OCI-M1 (cell line): ENCODE measurements at places on chromosomes 3 and 15.

GRCh38 chr3:122246199-122246598, 62.7 kb downstream of the CASR start:
- no peak for DNase-seq

- no peak for DNase-seq
These were observed 337.2 kb upstream of the ZNF385D start for GRCh38 chr3:22088204-22088603.

- DNase-seq = peak; percentile 65
These were observed 93.0 kb downstream of the NFKBIZ start for GRCh38 chr3:101942356-101942755.

GRCh38 chr15:66211670-66212562, 41.6 kb downstream of the MEGF11 start:
- no peak for DNase-seq

- DNase-seq = peak; percentile 62
These were observed 711.0 kb downstream of the MECOM start for GRCh38 chr3:168952551-168952950.

DNA sequence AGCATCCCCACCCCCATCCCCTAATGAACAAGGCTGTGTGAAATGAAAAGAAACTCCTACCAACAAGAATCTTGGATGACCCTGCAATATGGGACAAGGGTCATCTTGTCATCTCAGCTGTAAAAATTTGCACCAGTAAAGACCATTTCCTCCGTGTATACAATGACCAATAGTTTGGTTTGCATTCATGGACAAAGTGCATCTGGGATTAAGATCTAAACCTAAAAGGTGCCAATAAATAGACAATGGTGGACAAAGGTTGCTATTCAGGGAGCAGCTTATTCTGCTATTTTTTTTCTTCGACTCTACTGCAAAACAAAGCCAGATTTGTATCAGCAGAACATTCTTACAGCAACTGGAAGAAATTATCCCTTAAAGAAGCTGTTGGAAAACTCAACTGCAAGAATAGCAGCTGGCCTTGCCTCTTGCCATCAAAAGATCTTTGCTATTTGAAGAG, 8.0 kb downstream of the MGLL start:
- DNase-seq = no peak

GRCh38 chr3:131174752-131175151, 148.1 kb downstream of the NEK11 start:
- no peak for DNase-seq

GRCh38 chr3:188776447-188776846, 395.3 kb upstream of the TPRG1 start:
- no peak for DNase-seq

DNA sequence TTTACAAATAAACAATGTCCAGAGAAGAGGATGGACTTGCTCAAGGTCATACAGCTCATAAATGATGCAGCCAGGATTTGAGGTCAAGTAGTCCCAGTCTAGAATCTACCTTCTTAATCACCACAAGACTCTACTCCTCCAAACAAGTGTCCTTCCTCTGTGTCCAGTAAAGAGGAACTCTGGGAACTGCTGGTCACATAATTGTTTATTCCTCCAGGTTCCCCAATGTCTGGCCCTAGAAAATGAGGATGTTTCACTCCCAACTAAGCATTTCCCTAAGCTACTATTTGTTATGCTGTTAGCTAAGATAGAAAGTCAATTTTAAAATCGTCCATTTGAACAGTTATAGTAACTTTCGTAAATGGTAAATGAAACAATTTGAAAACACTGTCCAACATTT, 192.4 kb downstream of the FHIT start:
- peak; percentile 6 for DNase-seq

GRCh38 chr15:66751579-66751978, 49.5 kb downstream of the SMAD6 start:
- DNase-seq = no peak

DNA sequence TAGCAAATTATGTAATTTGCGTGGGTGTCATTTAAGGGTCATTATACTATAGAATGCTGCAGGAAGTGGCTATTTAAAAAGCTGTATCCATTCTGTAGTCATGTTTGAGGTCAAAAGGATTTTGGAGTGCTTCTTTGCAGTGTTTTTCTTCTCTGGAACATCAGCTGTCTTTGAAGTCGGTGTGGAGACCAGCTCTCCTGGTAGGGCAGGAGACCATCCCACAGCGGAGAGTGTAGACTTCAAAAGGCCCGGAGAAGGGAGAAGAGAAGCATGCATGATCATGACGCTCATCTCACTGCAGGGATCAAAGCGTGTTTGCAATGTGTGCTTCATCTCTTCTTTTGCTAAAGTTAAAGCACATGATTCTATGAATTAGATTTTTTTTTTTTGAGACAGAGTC, 19.9 kb downstream of the PXK start:
- no peak for DNase-seq

DNA sequence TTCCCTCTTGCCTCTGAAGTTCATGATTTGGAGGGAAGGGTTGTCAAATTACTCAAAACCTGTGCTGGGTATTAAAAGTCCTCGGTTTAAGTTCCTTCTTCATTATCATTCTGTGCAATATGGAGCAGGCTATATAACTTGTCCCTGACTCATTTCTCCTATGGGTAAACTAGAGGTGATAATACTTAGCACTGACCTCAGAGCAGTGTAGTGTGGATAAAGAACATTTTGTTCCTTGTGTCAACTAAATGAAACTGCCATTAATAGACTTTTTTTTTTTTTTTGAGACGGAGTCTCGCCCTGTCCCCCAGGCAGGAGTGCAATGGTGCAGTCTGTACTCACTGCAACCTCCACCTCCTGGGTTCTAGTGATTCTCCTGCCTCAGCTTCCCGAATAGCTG, 2.2 kb upstream of the BBX start:
- DNase-seq = peak; percentile 24

- DNase-seq = no peak
These were observed at the start of gene HRG for GRCh38 chr3:186665625-186666188. HRG (plus strand) TSS chr3:186666014; CDS start chr3:186666032, 18 bp downstream.
